ENCODE measurements at places on chromosomes 12 and 14.

DNA sequence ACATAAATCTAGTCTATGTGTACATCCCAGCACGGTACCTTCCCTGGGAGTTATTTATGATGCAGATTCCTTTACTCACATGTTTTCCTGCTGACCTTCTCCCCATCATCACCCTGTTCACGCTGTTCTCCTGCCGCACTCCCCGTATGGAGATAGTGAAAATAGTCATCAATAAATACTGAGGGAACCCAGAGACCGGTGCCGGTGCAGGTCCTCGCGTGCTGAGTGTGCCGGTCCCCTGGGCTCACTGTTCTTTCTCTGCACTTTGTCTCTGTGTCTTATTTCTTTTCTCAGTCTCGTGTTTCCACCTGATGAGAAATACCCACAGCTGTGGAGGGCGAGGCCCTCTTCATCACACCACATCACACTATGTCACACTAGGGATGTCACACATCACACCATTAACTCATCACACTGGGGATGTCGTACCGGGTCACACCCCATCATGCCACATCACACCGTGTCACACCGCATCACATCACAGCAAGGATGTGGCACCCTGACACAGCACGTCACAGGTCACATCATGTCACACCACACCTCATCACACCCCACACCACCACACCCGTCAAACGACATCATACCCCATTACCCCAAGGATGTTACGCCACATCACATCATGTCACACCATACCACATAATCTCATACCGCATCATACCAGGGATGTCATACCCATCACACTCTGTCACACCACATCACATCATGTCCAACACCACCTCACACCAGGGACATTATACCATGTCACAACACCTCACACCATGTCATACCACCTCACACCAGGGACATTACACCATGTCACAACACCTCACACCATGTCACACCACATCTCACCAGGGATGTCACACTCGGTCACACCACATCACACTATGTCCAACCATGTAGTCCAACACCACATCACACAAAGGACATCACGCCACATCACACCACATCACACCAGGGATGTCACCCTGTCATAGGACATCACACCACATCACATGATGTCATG lies 207.0 kb downstream of the TMEM121 start:
- DNase-seq = no peak

GRCh38 chr12:74129702-74130101 lies 407.9 kb upstream of the ATXN7L3B start:
- DNase-seq = no peak

DNA sequence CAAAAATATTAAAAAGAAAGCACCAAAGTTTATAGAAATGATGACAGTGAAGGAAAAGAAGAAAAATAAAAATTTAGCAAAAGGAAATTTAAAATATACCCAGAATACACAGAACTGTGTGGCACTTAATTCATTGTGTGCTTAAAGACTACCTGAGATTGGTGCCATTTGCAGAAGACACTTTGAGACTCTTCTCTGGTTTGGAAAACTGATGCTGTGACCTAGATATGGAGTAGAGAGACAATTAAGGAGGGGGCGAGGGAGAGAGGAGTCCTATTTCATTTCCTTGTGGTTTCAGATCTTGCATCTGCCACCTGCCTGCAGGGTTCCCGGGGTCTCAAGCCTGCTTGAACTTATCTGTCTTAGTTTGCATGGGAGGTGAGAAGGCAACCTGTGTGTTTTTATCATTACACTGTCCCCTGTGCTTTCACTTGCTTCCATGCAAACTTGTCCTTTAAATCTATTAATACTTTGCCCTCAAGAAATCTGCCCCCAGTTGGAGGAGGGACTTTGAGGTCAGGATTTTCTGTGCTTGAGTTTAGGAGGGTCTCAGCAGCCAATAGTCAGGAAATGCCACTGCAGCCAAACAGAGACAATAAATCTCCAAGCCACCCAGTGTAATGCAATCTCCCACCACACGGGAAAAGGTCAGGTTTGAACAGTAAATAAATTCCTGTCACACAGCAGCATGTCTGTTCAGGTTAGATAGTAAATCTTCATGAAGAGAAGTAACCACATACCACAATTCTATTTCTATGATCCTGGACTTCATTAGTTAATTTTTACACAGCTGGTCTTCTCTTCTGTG lies 119.4 kb downstream of the CAND1 start:
- no peak for DNase-seq

DNA sequence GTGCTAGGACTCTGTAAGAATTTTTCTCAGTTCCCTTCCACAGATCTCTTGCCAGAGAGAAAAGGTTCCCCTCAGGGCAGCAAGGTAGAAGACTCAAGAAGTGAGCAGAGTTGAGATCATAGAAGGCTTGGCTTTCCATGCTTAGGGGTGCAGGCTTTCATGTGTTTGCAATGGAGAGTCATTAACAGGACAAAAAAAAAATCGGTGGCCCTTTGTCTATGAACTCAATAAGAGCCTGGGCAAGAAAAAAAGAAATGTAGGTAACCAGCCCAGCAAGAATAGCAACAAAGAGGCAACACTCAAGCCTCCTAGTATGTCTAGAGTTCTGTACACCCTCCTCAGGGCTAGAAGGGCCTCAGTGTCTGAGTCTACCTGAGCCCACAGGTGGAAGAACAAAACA lies 23.4 kb upstream of the LRP6 start:
- DNase-seq = no peak

- DNase-seq = no peak
Observed at GRCh38 chr12:47394070-47394469, 311.8 kb downstream of the RPAP3 start.

DNA sequence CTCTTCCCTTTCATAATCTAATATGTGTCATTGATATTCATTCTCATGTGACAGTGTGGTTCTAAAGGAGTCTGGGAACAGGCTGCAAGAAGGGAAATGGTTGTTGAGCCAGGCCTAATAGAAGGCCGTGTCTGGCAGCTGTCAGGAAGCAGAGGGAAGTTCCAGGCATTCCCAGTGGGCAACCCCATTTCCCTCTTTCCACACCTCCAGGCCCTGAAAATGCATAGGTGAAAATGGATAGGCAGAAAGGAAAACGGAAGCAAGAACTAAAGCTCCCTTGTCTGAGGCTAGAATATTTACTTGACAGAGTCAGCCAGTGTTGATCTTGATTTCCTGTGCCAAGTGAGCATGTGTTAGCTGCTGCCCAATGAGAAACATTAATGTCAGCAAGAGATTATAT lies 97.7 kb downstream of the PPM1A start:
- peak; percentile 12 for DNase-seq

- no peak for DNase-seq
Observed at GRCh38 chr12:697481-697880, 34.2 kb upstream of the NINJ2 start.

- DNase-seq = no peak
Observed at GRCh38 chr12:105942281-105942680, 196.5 kb downstream of the NUAK1 start.

All from RPMI8226 (cell line).